NCI-H1092 (cell line): ENCODE measurements at places on chromosomes 16 and 17.

GRCh38 chr17:57859601-57860413 is 10.0 kb upstream of the MRPS23 start:
- DNase-seq = no peak

- DNase-seq = no peak
These were observed 15.9 kb downstream of the CHAD start for GRCh38 chr17:50452630-50453300.

DNA sequence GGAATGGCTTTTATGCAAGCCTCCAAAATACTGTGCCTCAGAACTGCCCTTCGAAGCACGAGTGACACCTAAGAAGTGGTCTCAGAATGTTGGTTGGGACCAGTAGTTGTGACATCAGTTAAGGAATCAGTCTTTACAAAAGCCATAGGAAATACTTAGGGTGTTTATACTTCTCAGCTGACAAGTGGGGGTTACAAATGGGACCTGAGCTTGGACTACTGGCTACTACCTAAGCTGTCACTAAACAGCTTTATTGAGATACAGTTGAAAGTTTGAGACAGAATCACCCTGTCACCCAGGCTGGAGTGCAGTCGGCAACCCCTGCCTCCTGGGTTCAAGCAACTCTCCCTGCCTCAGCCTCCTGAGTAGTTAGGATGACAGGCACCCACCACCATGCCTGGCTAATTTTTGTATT is 5.0 kb downstream of the RPL19 start:
- no peak for DNase-seq

DNA sequence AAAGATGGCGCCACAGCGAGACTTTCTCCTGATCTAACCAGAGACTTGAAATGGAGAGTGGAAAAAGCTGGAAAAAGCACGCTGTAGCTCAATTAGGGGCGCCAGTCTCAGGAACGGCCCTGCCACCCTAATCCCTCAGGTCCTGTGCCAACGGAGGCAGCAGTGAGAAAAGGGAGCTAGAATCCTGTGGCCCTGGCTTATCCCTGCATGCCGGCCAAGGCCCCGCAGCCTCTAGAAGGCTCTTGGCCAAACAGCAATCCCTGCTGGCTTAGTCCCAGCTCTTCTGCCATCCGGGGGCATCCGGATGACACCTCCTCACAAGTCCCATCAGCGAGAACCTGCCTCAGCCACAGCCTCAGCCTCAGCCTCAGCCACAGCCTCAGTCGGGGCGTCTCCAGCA is 69.8 kb downstream of the MRM3 start:
- no peak for DNase-seq

DNA sequence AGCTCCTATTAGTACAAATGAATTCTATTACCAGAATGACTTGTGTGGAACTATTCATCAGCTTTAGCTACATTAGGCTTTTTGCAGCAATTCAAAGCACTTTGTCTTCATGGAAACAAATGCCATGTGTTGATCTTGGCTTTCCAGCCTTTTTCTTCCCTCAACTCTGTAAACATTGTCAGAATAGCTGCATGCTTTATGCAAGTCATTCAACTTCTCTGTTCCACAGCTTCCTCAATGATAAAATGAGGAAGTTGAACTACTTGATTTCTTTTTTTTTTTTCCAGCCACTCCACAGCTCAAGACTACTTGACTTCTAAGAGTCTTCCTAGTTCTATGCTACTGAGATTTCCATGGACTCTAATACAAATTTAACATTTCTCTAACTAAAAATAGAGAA is 41.1 kb downstream of the KIAA0753 start:
- DNase-seq = no peak

- DNase-seq = peak; percentile 98
These were observed 1.4 kb upstream of the TOB1 start for GRCh38 chr17:50867363-50868139.

DNA sequence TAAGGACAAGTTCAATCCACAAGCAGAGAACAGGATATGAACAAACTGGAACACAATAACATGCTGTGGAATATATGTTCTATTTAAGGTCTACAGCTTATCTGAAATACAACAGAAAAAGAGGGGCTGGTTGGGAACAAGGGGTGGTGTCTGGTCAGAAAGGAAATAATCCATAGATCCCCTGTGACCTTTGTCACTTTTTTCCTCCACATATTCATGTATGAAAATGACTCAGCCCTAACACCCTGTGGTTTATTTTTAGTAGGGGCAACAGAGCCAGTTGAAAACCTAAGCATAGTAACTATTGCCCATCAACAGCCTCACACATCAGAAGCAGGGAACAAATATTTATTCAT is 12.3 kb upstream of the SPAG9 start:
- no peak for DNase-seq

DNA sequence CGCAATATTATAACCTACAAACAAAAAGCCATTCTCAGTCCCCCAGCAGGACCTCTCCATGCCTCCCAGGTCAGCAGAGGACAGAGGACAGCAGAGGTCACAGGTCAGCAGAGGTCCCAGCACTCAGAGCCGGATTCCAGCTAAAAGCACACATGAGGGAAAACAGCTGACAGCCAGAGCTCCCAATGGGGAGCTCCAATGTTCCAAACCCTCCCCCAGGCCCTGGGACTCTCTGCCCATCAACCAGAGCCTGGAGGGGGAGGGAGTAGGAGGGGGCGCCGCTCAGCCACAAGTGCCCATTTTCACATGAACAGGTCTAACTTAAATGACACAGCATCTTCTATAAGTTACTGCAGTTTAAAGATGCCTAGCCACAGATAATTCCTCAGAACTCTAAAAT is 77.5 kb downstream of the ANKRD11 start:
- DNase-seq = no peak
